ENCODE measurements at places on chromosomes 7 and 10. TPM values are rescaled to one million over a fixed set of nuclear protein-coding genes. Genes with fewer than 3 reads are reported as not detected.

Gene ABCB4
- total RNA-seq: not detected

Gene FAM20C
- 1.3 TPM for total RNA-seq

Gene TYW1B
- 4.5 TPM for total RNA-seq

Gene GLI3
- total RNA-seq: not detected

Gene C1QL3
- total RNA-seq: 0.14 TPM

Gene CAMK2B
- total RNA-seq: 1.9 TPM

Gene EBF3
- total RNA-seq: not detected

Gene WNT8B
- total RNA-seq: 0.14 TPM

Gene GPR15LG
- total RNA-seq: not detected

Gene SMO
- 0.64 TPM for total RNA-seq

Gene TMEM130
- total RNA-seq: not detected

Gene PHYHIPL
- total RNA-seq: not detected

DNA sequence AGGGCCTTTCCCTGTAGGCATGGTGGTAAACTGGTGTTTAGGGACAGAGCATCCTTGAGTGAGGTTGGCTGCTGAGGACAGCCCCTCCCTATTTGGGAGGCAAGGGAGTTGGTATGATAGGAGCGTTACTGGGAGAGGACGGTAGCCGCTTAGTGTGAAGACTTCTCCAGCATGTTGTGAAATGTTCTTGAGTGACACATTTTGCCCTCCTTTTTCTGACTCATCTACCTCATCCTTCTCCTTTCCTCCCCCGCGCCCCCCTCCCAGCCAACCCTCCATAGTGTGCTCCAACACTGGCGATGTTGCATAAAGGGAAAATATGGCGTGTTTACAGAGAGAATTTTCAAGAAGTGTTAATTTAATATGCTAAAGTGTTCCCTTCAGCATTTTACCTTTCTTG lies 645.0 kb upstream of the GALNT17 start:
- DNase-seq: no peak

- DNase-seq: no peak
Measured at GRCh38 chr7:37545619-37546534, 97.2 kb upstream of the ELMO1 start.

DNA sequence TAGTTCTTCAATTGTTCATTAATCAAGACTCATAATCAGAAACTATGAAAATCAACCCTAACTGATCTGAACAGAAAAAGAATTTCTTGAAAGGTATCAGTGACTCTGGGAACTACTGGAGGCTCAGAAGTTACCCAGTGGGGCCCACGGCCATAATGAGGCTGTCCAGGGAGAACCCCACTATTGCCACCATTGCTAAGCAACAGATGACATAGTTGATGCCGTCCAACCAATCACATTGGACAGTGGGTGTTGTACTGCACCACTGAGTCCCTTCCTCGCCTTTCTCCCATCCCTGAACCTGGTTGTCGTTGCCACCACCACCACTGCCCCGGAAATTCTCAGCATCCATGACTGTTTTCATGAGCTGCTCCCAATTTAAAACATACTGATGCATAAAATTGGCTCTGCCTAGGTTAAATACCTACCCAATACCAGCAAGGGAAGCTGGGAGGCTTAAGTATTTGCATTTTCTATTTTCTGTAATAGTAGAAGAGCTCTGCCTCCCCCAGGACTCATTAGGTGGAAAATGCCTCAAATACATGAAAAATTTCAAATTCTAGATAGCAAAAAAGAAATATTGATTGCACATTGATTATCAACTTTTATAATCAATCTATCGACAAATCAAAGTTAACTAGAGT lies 26.7 kb upstream of the USP6NL start:
- no peak for DNase-seq

DNA sequence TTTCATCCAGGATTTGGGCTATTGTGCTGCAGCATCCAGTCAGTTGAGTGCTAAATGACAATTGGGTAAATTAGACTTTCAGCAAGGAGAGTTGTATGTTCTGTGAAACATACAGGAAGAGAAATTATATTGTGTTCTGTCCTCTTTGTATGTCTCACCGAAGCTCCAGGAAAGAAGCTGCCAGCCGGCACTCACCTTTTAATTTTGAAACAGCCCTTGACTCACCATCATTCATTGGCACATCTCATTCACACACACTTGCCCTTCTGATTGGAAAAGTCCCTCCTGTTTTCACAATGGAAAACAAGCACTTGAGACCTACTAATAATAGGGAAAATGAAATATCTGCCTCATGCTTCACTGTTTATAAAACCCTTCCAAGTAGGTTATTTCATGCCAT lies 495.6 kb downstream of the RPS24 start:
- DNase-seq: no peak

GRCh38 chr7:36283711-36284130 lies 105.9 kb upstream of the ANLN start:
- no peak for DNase-seq

DNA sequence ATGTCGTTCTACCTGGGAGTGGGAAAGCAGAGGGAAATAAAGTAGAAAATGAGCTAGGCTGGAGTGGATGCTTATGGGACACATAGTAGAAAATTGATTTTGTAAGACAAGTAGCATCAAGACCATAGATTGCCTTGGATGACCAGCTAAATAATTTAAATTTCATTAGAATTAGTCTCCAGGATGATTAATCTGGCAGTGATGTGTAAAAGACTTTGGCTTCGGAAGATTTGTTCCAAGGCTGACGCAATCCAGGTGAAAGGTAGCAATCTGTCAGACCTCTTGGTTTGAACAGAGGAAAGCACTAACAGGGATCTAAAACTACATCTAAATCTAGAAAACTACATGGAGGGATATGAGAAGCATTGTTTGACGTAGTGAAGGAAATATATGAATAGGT lies 236.5 kb downstream of the ARL4A start:
- no peak for DNase-seq

DNA sequence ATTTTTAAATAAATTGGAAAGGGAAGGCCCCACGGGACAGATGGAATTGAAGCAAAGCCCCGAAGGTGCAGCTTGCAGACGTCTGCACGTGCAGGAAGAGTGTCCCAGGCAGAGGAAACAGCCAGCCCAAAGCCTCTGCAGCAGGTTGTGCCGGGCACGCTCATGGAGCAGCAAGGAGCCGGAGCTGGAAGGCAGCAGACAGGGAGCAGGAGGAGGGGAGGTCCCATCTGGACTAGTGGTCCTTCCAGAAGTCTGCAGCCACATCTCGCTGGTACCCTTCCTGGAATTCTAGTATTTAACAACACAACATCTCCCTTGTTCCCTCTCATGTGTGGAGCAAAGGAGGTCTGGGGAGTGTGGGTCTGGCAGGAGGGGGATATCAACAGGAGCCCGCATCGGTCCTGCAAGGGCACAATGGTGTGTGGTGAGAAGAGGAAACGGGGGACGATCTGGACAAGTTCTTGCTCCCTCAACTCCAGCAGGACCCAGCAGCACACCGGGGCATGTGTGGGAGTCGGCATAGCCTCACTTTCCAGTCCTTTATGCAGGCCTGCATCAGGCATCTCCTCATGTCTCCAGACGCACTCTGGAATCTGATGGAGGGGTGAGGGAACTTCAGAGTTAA lies 169.3 kb downstream of the GRID1 start:
- no peak for DNase-seq

- peak; percentile 10 for DNase-seq
Measured at GRCh38 chr7:151795168-151795811, 81.6 kb downstream of the PRKAG2 start.

DNA sequence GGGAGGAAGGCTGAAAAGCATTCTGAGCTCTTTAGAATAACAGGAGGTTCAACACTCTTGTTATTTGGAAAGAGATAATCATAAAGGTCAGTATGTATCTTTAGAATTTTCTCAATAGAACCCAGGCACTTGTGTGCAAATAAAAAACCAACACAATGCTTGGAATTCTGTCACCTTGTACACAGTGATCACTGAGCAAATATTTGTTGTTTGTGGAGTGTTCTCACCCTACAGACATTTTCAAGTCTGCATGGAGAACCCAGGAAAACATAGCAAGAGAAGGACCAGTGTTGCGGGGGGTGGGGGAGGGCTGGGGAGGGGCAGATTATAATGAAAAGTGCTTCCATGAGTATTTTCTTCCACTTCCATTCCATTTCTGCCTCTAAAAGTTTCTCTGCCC lies 87.4 kb downstream of the FAM107B start:
- DNase-seq: no peak

DNA sequence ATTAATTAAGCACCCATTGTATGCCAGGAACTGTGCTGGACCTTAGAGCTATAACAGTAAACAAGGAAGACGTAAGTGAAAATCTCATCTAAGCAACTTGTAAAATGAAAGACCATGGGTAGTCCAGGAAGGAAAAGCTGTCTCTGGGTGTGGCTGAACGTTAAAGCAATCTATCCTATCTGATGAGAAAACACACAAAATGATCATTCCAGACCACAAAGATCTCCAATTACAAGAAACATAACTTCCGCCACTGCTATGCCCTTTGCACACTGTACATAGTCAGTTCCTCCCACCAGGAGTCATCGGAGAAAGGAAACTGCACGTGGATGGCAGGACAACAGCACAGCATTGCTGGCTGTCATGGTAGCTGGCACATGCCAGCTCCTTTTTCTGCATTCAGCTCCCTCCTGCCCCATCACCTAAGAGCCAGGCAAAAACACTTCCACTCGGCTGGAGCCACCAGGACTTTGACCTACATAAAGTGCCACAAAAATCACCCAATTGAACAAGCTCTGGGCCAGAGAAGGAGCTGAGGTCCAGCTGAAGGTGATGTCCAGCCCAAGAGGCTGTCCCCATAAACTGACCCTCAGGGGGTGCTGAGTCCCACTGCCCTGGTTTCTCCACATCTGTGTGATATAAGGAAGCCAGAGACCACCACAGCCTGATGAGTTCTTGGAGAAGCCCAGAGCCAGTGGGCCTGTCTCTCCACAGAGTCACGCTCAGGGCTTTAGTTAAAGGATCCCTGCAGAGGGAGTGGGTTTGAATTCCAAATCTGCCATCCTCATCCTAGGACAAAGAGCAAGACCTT lies 56.4 kb downstream of the STEAP1B start:
- no peak for DNase-seq

DNA sequence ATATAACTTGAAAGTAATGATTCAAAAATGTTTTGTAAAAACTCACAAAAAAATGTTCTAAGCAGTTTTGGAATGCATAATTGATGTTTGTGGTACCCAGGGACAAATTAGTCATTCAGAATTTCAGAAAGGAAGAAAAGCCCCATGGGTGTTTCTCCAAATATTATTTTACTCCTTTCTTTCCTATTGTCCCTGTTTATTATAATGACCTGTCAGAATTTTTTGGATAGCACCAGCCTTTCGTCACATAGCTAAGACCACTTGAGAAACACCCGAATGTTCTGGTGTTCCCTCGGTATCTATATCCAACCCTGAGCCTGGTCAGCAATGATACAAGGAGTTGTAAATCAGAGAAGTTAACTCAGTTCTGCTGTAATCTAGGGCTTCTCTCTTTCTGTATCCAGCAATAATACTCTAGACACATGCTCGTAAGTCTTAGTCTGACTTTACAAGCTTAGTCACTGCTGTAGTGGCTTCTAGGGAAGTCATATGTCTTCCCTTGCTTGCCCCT lies 64.8 kb upstream of the MEOX2 start:
- DNase-seq: no peak

- DNase-seq: no peak
Measured at GRCh38 chr7:45569290-45569685, 4.9 kb upstream of the ADCY1 start.

- DNase-seq: no peak
Measured at GRCh38 chr7:73539709-73540108, 17.6 kb upstream of the BAZ1B start.

GRCh38 chr10:87565010-87565409 lies 60.3 kb downstream of the MINPP1 start:
- no peak for DNase-seq

DNA sequence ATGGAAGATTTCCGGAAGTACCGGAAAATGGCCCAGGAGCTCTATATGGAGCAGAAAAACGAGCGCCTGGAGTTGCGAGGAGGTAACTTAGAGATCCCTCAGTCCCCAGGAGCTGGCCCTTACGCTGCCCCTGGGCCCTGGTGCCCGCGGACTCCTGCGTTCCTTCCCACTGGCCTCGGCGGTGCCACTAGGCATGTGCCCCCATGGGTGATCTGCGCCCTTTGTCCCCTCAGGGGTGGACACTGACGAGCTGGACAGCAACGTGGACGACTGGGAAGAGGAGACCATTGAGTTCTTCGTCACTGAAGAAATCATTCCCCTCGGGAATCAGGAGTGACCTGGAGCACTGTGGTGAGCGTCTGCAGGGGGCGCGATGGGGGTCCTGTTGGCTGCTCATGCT lies 24.2 kb upstream of the CHST12 start:
- no peak for DNase-seq

GRCh38 chr10:83542774-83543411 lies 596.4 kb upstream of the GHITM start:
- no peak for DNase-seq

GRCh38 chr10:12727832-12728215 lies 273.7 kb downstream of the CCDC3 start:
- no peak for DNase-seq

GRCh38 chr7:2008936-2009540 lies 223.7 kb downstream of the MAD1L1 start:
- DNase-seq: no peak

DNA sequence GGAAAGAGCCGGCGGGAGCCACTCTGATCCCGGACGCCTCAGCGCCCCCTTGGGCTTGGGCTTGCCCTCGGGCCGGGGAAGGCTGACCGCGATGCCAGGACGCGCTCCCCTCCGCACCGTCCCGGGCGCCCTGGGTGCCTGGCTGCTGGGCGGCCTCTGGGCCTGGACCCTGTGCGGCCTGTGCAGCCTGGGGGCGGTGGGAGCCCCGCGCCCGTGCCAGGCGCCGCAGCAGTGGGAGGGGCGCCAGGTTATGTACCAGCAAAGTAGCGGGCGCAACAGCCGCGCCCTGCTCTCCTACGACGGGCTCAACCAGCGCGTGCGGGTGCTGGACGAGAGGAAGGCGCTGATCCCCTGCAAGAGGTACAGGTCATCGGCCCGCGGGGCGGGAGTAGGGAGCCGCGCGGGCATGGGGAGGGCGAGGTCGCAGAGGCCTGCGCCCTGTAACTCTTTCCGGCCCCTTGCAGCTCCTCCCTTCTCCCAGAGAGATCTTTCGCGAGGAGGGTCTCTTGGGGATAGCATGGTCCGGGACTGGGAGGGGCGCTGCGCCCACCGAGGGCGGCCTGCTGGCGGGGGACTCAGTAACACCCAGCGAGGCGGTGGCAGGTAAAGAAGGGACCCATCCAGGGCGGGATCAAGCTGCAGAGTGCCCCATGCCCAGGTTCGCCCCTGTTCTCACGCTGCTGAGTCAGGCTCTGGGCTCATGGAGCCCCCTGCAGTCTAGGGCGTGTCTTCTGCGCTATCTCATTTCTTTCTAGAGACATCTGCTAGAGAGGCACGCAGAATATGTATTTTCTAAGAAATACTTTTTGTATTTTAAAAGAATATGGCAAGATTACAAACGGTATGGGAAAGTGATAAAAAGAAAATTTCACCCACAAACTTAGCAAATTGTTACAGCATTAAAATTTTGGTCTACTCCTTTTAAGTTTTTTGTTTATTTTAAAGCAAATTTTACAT lies 687 bp downstream of the EPDR1 start:
- DNase-seq: no peak
